Fibroblast of mammary gland (primary cell): ENCODE measurements at places on chromosomes 3 and 15.

GRCh38 chr15:69149803-69150202, 10.6 kb upstream of the GLCE start:
- DNase-seq = no peak

DNA sequence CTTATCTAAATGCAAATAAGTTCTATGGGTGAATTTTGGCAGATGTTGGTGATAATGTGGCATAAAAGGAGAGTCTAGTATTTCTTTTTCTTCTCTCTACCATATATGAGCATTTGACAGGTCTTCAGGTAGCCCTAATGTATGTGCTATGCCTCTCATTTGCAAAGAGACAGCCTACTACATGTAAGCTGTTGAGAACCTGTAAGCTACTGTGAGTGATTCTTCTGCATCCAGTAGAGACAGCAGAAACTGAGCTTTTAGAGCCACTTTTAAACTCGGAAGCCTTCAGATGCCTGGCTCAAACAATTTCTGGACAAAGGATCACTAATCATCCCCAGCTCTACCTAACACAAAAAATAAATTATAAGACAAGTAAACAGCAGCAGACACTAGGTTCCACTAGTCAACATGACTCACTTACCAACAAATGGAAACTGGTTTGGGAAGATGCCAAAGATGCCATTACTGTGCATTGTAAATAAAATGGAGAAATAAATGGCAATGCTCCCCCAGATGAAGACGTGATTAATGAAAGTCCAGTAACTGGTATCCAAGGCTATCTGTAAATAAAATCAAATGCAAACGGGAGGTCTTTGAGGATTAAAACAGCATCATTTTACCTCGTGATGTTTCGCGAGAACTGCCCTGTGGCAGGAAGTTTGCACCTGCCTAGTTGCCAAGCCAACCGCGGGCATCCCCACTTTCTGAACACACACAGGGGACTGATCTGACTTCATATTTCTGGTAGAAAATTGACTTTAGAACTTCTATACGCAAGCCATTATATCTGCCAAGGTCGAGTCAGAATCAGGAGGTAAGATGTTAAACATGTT, 245.3 kb downstream of the DTWD1 start:
- DNase-seq = peak; percentile 80

- no peak for DNase-seq
Measured at GRCh38 chr3:74808506-74809275, 194.2 kb upstream of the CNTN3 start.

DNA sequence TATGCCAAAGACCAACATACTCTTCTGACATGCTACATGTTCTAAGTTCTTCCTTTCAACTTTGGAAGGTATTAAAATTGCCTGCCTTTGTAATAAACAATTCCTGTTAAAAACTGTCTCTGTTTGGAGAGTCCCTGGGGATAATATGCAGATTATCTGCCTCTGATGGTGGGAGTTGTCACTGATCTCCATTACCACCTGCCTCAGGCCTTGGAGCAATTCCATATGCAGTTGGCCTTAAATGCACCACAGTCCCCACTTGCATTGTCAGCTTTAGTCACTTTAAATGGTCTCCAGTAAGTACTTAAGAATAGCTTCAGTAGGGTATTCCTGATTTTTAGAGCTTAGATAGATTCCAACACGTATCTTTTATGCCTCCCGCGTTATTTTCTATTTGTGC, 121.1 kb upstream of the GOLIM4 start:
- DNase-seq = no peak

GRCh38 chr15:31306426-31307269, 20.0 kb upstream of the KLF13 start:
- DNase-seq = no peak

DNA sequence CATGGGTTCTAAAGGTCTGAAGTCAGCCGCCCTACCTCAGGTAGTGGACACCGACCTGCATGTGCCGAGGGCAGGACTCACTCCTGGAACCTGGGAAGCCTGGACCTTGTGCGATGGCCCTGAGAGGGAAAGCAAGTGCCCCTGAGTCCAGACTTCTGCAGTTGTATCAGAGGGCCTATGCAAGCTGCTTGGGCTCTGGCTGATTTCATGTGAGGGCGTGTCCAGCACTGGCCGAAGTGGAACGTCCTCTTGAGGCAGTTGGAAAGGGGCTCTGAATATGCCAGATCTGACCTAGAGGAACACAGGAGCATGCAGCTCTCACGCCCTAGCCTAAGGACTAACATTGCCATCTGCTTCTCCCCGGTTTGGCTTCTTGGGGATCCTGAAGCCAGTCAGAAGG, 2.5 kb upstream of the CAMP start:
- DNase-seq = no peak

DNA sequence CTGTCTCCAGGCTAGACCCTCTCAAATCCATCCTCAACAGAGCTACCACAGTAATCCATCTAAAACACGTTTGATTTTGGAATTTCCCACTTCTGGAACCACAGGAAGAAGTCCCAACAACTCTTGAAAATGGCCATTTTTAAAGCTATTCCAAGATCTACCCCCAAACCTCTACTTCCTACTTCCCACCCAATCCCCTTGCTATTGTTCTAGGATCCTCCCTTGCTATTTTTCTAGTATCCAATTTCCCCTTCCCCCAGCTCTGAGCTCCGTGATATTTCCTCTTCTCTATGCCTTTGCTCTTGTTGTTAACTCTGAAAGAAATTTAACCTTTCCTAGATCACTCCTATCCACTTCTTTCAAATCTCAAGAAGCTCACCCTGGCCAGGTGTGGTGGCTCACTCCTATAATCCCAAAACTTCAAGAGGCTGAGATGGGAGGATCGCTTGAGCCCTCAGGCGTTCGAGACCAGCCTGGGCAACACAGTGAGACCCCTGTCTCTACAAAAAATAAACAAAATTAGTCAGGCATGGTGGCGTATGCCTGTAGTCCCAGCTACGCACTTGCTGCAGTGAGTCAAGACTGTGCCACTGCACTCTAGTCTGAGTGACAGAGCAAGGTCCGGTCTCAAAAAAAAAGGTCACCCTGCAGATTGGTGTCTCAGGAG, 13.0 kb downstream of the UACA start:
- no peak for DNase-seq

GRCh38 chr3:150050510-150050909, 79.8 kb upstream of the PFN2 start:
- no peak for DNase-seq

DNA sequence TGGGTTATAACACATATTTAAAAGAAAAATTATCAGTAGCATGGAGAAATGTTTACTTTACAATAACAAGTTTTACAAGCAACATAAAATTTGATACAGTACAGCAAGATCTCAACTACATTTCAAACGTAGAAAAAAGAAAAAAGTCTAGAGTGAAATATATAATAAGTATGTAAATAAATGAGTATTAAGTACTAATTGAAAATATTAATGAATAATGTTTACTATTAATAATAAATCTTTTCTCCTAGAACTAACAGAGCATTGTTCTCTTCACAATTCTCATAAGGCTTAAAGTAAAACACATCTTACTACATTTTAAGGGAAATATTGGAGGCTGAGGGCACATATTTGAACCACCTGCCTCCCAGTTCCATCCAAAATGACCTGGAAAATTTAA, 72.1 kb downstream of the TMEM212 start:
- no peak for DNase-seq

DNA sequence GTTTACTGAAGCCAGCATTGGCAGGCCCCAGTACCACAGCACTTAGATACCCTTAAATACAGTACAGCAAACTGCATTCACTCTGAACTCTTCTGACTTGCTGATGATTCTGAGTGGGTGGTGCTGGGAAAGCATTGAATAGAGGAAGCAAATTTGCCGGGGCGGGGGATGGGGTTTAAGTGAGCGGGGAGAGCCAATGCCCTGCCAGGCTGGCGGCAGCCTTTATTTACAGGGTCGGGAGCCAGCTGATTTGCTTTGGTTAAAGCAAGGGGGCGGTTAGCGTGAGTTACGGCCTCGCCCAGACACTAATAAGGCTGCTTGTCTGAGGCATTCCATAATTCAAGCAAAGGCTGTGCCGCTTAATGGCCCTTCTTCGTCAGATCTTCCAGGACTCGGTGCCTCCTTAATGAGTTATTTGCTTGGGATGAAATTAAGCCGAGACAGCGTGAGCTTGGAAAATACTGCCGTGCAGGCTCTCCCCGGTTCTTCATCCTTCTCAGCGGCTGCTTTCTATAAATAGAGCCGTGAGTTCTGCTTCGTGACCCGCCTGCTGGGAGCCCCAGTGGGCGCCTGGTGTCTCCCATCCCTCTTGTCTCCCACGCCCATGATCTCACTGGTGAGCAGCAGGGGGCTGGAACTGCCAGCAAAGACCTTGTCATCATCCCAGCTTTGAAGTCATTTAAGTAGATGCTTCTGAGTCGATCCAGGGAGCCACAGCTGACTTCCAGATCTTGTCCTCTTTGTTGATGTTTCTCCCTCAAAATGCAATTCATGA, 25.8 kb downstream of the SPSB4 start:
- DNase-seq = peak; percentile 51

DNA sequence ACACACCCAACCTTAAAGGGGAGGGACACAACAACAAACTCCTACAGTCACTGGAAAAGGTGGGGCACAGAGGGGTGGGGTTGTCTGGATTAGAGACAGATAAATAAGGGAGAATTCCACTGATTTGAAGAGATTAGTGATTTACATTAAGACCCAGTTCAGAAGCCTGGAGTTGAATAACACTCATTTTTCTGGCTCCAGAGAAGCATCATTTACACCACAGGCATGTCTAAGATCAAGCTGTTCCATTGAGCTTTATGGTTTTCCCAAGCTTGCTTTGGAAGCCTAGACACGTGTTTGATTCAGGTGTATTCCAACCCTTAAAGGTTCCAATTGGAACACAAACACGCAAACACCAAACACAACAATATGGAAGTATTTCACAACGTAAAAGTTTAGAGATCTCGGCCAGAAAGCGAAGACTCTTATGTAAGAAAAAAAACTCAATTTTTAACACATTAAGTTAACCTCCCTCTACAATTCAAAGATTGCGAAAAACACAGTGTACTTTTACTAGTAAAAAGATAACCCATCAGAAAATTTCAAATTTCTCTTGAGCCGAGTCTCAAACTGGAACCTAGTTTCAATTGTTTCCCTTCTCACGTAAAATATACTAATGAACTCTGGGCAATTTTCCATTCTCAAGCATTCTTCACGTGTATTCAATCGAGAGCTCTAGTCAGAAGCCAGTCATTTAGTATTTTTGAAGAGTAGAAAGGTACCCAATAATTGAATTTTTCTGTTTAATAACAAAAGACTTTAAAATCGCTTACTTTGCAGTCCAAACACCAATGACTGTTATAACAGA, 2.1 kb downstream of the TRA2B start:
- DNase-seq = no peak

- DNase-seq = no peak
Measured at GRCh38 chr3:52663098-52663497, 22.6 kb downstream of the PBRM1 start.

GRCh38 chr15:89905846-89906378, 6.8 kb downstream of the ARPIN start:
- DNase-seq = no peak

GRCh38 chr3:187920913-187921312, 175.6 kb upstream of the BCL6 start:
- peak; percentile 56 for DNase-seq

DNA sequence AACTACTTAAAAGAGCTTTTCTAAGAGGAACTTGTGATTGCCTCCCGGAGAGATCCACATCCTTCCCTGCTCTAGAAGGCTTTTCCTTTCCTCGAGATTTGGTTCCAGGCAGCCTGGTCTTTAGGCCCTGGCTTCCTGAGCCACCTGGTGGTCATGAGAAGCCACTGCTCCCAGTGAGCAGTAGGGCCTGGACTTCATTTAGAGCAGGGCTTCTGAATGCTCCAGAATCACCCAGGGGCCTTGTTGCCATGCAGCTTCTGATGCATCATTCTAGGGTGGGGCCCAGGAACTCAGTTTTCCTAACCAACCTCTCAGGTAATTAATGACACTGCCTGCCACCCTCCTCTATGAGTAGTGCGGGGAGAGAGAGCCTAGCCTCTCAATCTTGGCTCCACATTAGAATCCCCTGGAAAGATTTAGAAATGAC, 29.6 kb downstream of the PSMD6 start:
- peak; percentile 82 for DNase-seq

GRCh38 chr15:44250566-44251205, 37.8 kb upstream of the GOLM2 start:
- no peak for DNase-seq

- DNase-seq = no peak
Measured at GRCh38 chr3:127629467-127630403, 750 bp downstream of the PODXL2 start.

- peak; percentile 30 for DNase-seq
Measured at GRCh38 chr3:126474498-126475412, 936 bp downstream of the ZXDC start.

- DNase-seq = no peak
Measured at GRCh38 chr3:127006781-127007436, 24.0 kb downstream of the PLXNA1 start.

DNA sequence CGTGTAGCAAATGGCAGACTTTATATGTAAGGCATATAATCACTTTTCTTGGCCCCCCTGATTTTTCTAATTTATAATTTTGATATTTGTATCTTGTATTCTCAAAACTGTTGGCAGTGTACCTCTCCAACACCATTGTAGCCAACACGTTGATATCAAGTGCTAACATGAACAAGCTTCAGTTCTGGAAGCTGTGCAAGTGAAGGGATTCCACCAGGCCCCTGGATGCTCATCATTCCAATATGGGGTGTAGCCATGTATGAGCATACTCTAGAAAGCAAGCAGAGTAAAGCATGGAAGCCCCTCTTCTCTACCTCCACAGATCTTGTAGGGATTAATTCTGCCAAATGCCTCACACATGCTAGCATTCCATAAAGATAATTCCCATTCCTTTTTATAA, 211.3 kb downstream of the MYRIP start:
- DNase-seq = no peak

DNA sequence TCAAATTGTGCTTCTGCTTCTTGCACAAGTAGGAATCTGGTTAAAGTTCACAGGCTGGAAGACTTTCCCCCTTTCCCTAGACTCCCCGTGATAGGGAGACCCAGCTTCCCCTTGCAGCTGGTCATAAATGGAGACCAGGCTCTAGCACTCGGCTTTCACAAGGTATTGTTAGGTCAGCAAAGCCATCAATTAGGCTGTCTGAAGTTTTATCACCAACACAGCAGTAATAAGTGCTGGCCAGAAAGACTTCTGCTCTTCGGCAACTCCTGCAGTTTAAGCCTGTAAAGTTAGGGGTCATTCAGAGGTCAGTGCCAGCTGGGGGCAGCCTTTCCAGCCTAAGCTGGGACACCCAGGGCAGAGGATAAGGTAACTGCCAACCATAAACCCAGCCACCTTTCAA, 203.4 kb downstream of the MEIS2 start:
- DNase-seq = no peak

GRCh38 chr3:146845361-146845760, 240.2 kb upstream of the PLSCR5 start:
- DNase-seq = no peak

GRCh38 chr3:154111365-154111935, 9.7 kb upstream of the ARHGEF26 start:
- no peak for DNase-seq

GRCh38 chr15:72751751-72752455, 31.7 kb downstream of the ADPGK start:
- DNase-seq = no peak

- DNase-seq = no peak
Measured at GRCh38 chr3:120284747-120285507, at the start of gene GPR156. Gene GPR156, minus strand, starts transcription at chr3:120285222. Its CDS starts 41,124 bp downstream, at chr3:120244098.

GRCh38 chr3:148178503-148178902, 519.2 kb upstream of the AGTR1 start:
- no peak for DNase-seq
